Activated B cell treated with CpG ODN at 0.5 μM for 24 hours (primary cell): ENCODE measurements at places on chromosomes 2 and 18. TPM values are rescaled to one million over a fixed set of nuclear protein-coding genes. Genes with fewer than 3 reads are reported as not detected.

- DNase-seq: no peak
These were observed 630.5 kb upstream of the FANCL start for GRCh38 chr2:58871469-58872142.

DNA sequence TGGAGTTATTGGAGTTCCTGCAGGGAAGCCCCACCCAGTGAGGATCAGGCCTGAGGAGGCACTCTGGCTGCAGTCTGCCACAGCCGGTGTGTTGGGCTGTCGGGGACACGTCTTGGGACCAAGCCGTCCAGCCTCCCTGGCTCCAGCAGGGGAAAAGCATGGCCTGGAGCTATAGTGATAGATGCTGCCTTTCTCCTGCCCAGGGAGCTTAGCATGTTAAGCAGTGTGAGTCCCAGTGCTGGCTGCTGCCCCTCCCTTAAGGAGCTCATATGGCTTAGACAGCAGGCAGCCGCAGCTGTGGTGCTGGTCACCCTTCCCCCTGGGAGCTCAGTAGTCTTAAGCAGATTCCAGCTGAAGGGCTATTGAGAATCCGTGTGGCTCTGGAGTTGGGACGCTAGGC lies 78.9 kb downstream of the CERS6 start:
- DNase-seq: no peak

GRCh38 chr2:65922030-65922429 lies 489.6 kb upstream of the SPRED2 start:
- DNase-seq: no peak

GRCh38 chr2:28347596-28347995 lies 45.1 kb upstream of the FOSL2 start:
- DNase-seq: no peak

- DNase-seq: no peak
These were observed 787.6 kb upstream of the SALL3 start for GRCh38 chr18:78192054-78192453.

GRCh38 chr2:145050134-145050533 lies 530.2 kb upstream of the ZEB2 start:
- no peak for DNase-seq

The MC5R gene
- not detected in 2 replicates for total RNA-seq

The FAM237A gene
- not detected in 2 replicates for total RNA-seq
